Non-pigmented ciliary epithelial cell (primary cell): ENCODE measurements at places on chromosomes 7 and 10.

DNA sequence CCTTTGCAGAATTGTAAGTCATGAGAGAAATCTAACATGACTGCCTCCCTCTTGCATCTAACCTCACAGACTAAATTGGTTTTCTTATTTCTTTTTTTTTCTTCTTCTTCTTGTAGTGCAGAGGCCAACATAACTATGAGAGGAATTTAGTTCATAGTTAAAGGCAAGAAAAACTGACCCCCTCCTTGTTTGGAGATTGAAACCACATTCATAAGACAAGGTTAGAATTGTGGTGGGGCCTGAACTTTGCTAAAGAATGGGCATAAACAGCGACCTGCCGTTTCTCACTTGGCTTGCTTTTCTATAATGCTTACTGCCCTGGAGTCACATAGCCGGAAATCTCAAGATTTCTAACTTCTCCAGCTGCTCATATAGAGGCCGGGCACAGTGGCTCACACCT lies 2.4 kb upstream of the POLM start:
- no peak for DNase-seq

- no peak for DNase-seq
Observed at GRCh38 chr10:133274751-133275683, 1.7 kb downstream of the ADAM8 start.

- DNase-seq = no peak
Observed at GRCh38 chr10:3747248-3747960, 37.6 kb downstream of the KLF6 start.

- no peak for DNase-seq
Observed at GRCh38 chr10:18955061-18955460, 93.5 kb upstream of the MALRD1 start.

DNA sequence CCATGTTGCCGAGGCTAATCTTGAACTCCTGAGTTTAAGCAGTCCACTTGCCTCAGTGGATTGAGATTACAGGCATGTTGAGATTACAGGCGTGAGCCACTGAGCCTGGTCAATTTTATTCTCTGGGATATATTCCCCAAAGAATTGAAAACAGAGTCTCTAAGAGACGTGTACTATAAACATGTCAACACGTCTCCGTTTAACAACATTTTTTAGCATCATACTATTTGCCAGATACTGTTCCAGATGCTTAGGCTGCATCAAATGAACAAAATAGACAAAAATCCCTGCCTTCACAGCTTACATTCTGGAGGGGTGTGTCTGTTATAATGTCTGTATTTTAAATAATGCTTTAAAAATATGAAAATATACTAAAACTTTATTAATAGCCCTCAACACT lies 54.1 kb upstream of the PRKG1 start:
- no peak for DNase-seq

DNA sequence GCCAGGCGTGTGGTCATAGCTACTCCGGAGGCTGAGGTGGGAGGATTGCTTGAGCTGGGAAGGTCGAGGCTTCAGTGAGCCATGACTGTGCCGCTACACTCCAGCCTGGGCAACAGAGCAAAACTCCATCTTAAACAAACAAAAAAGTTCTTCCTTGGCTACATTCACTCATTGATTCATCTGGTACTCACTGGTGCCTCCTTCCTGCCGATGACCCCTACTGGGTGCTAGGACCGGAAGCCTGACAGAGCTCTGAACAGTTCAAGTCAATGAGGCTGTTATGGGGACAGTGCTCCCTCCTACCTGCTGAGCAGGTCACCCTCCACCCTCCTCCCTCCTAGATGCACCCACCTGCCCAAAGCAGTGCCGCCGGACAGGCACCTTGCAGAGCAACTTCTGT lies 4.9 kb downstream of the PCOLCE start:
- no peak for DNase-seq

GRCh38 chr7:99012722-99013121 lies 131.2 kb downstream of the SMURF1 start:
- DNase-seq = no peak

GRCh38 chr7:41010418-41010817 lies 692.5 kb downstream of the INHBA start:
- DNase-seq = no peak

- no peak for DNase-seq
Observed at GRCh38 chr7:18189500-18190126, 162.0 kb upstream of the PRPS1L1 start.

DNA sequence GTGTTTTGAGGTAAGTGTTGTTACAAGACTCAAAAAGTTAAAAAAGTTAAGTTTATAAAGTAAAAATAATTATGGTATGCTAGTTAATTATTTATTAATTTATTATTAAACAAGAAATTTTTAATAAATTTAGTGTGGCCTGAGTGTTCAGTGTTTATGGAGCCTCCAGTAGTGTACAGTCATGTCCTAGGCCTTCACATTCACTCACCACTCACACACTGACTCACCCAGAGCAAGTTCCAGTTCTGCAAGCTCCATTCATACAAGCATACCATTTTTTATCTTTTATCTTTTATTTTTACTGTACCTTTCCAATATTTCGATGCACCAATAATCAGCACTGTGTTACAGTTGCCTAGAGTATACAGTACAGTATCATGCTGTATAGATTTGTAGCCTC lies 381.2 kb upstream of the MGMT start:
- DNase-seq = no peak

DNA sequence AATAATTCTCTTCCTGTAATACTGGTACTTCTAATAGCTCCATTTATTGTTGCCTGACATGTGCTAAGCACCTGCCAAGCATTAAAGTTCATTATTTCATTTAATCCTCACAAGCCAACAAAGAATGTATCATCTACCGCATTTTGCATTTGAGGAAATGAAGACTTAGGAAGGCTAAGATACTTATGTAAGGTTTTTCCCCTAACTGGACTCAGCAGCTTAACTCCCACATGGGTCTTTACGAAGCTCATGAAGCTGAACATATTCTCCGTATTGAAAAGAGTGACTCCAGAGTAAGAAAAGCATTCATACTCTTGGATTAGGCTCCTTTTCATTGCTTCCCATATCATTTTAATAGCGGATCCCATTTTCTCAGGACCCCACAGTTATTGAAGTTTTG lies 155.7 kb upstream of the TMEM72 start:
- no peak for DNase-seq

- DNase-seq = no peak
Observed at GRCh38 chr10:100338434-100339036, 8.5 kb upstream of the SCD start.

GRCh38 chr7:113013761-113014449 lies 72.7 kb downstream of the GPR85 start:
- DNase-seq = no peak

DNA sequence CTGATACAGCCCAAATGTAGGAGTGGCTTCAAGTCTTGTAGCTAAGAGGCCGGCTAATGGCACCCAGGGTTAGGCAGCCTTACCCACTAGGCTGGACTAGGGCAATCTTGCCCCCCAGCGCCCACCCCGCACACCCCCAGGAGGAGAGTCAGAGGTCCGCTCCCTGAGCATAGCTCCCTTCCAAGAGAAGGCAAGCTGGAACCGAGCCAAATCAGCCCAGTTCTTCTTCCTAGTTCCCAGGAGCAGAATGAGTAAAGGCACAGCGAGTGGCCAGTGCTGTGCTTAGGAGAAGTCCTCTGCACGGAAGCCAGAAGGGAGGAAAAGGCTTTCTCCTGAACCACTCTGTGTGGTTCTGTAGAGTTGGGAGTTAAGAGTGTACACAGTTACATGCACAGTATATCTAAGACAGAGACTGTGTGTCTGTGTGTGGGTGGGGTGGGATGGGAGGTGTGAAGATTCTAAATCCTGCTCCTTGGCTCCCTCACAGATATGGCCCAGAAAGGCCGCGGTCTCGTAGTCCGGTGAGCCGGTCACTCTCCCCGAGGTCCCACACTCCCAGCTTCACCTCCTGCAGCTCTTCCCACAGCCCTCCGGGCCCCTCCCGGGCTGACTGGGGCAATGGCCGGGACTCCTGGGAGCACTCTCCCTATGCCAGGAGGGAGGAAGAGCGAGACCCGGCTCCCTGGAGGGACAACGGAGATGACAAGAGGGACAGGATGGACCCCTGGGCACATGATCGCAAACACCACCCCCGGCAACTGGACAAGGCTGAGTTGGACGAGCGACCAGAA lies 59.7 kb upstream of the PDCD4 start:
- DNase-seq = no peak

GRCh38 chr10:122499491-122499941 lies 38.2 kb downstream of the HTRA1 start:
- DNase-seq = no peak

GRCh38 chr7:75962607-75963380 lies 31.6 kb downstream of the TMEM120A start:
- DNase-seq = no peak
